Neural cell (in vitro differentiated cells): ENCODE measurements at places on chromosomes 4 and X. TPM values are rescaled to one million over a fixed set of nuclear protein-coding genes. Genes with fewer than 3 reads are reported as not detected.

MXRA5 gene
- 0.28 and 0.32 TPM in 2 replicates for polyA plus RNA-seq

ANK2 gene
- 52.0 and 54.8 TPM in 2 replicates for polyA plus RNA-seq

BCORL1 gene
- 1.0 and 1.1 TPM in 2 replicates for polyA plus RNA-seq

CFAP47 gene
- polyA plus RNA-seq: 0.58 TPM in 1 of 2 replicates, not detected in the other

FAM149A gene
- 9.1 and 12.2 TPM in 2 replicates for polyA plus RNA-seq

CT55 gene
- polyA plus RNA-seq: 2.1 TPM in 1 of 2 replicates, not detected in the other

COL25A1 gene
- polyA plus RNA-seq: 31.9 and 32.3 TPM in 2 replicates

CFI gene
- polyA plus RNA-seq: not detected in 2 replicates

SLC10A6 gene
- polyA plus RNA-seq: not detected in 2 replicates

SSX1 gene
- polyA plus RNA-seq: not detected in 2 replicates

DACH2 gene
- polyA plus RNA-seq: 20.6 and 21.3 TPM in 2 replicates

ATP7A gene
- polyA plus RNA-seq: 4.9 and 6.2 TPM in 2 replicates

CTAG1B gene
- not detected in 2 replicates for polyA plus RNA-seq

DAPP1 gene
- not detected in 2 replicates for polyA plus RNA-seq

TMEM129 gene
- 42.1 and 48.7 TPM in 2 replicates for polyA plus RNA-seq

CSAG1 gene
- polyA plus RNA-seq: not detected in 2 replicates

KLF8 gene
- 1.8 and 4.1 TPM in 2 replicates for polyA plus RNA-seq

GPR50 gene
- not detected in 2 replicates for polyA plus RNA-seq

RAB41 gene
- not detected in 2 replicates for polyA plus RNA-seq

CFAP99 gene
- polyA plus RNA-seq: not detected in 2 replicates

VCX3A gene
- polyA plus RNA-seq: 0.87 TPM in 1 of 2 replicates, not detected in the other

ESX1 gene
- polyA plus RNA-seq: not detected in 2 replicates

CXCL10 gene
- not detected in 2 replicates for polyA plus RNA-seq

USP17L27 gene
- polyA plus RNA-seq: not detected in 2 replicates

PHKA2 gene
- polyA plus RNA-seq: 9.6 TPM in 2 replicates

FRG2 gene
- polyA plus RNA-seq: not detected in 2 replicates

CLTRN gene
- polyA plus RNA-seq: 1.1 and 2.2 TPM in 2 replicates

ALB gene
- polyA plus RNA-seq: 3.4 TPM in 2 replicates

CT83 gene
- polyA plus RNA-seq: not detected in 2 replicates

NDST4 gene
- polyA plus RNA-seq: 1.3 and 2.3 TPM in 2 replicates

UBQLN2 gene
- 15.2 and 16.6 TPM in 2 replicates for polyA plus RNA-seq

PCDH18 gene
- polyA plus RNA-seq: 0.09 and 0.80 TPM in 2 replicates

RGN gene
- 1.5 TPM in 1 of 2 replicates, not detected in the other for polyA plus RNA-seq

FOXO4 gene
- 1.9 and 3.1 TPM in 2 replicates for polyA plus RNA-seq
